ENCODE measurements at places on chromosomes 3 and 15.

- no peak for DNase-seq
Measured at GRCh38 chr15:33735637-33736247, 232.6 kb upstream of the CHRM5 start.

GRCh38 chr3:71033681-71034220 is 549.8 kb downstream of the FOXP1 start:
- DNase-seq, result no peak

DNA sequence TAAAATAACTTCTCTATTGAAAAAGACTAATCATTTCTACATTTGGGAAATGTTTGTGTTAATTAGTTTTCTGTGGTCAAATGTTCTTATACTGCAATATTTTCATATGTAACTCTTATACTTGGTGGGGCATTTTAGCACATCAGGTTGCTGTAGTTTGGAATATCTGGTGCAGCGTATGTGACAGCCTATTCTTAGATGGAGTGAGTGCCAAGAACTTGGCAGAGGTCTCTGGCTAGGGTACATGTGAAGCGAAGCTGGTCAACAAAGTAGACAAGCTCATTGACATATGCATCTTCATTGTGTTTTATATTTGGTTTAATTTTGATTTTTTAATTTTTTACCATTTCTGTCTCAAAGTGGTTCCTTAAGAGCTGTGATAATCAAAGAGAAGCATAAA is 53.2 kb downstream of the CHAC1 start:
- DNase-seq, result no peak

DNA sequence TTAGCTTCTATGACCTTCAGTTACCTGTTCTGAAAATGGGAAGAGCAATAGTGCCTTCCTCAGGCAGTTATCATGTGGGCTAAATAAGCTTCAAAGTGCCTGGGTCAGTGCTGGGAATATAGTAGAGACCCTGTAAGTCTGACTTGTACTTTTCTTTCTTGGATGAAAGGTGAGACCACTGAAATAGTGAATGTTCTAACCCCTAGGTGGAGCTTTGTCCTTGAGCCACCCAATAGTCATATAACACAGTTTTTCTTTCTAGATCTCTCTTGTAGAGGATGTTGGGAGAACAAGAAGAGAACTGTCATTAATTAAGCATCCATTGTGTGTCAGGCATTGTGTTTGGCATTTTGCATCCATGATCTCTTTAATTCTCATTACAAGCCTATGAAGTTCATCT is 13.0 kb upstream of the BFSP2 start:
- DNase-seq, result no peak

DNA sequence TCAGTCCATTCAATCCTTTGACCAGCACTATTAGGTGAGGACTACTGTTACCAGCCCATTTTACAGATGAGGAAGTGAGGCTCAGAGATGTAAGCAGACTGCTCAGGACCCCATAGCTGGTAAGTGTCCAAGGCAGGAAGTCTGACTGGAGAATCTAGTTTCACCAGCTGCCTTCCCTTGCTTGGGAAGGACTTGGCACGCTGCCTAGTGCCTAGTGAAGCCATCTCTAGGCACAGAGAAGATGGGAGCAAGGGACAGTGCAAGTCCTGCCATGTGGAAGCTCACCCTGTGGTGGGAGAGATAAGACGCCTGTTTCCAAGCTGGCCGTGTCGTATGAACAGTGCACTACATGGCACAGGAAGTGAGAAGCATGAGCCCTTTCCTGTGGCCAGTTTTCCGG is 111.8 kb upstream of the TMC3 start:
- DNase-seq, result no peak

GRCh38 chr3:134601539-134602439 is 49.0 kb downstream of the KY start:
- no peak for DNase-seq

GRCh38 chr3:187014417-187014864 is 84.1 kb downstream of the ST6GAL1 start:
- DNase-seq, result no peak

GRCh38 chr3:126125341-126125740 is 41.4 kb upstream of the SLC41A3 start:
- DNase-seq, result no peak
